NCI-H1930 (cell line): ENCODE measurements at places on chromosomes 1 and 21.
A peak's percentile ranks its signal among the peaks of the same experiment; 100 is the strongest.

DNA sequence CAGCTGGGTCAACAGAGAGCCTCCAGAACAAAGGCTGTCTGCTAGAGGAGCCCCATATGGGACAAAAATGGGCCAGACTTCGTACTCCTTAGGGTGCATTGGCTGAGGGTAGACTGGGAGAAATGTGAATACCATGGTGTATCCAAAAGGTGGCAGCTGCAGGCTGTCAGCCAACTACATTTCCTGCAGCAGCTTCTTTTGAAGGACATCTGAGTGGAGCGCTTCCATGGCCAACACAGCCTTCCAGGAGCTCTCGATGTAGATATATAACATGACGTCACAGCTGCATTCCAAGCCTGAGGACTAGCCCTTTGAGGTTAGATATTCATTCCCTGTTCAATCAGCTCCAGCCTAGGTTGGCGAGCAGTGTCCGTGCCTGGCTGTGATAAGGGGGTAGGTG, 107.7 kb downstream of the MAB21L3 start:
- DNase-seq, result no peak

GRCh38 chr1:17865912-17866739, 111.0 kb downstream of the ACTL8 start:
- no peak for DNase-seq

- no peak for DNase-seq
Observed at GRCh38 chr1:10057343-10057742, 24.6 kb downstream of the UBE4B start.

DNA sequence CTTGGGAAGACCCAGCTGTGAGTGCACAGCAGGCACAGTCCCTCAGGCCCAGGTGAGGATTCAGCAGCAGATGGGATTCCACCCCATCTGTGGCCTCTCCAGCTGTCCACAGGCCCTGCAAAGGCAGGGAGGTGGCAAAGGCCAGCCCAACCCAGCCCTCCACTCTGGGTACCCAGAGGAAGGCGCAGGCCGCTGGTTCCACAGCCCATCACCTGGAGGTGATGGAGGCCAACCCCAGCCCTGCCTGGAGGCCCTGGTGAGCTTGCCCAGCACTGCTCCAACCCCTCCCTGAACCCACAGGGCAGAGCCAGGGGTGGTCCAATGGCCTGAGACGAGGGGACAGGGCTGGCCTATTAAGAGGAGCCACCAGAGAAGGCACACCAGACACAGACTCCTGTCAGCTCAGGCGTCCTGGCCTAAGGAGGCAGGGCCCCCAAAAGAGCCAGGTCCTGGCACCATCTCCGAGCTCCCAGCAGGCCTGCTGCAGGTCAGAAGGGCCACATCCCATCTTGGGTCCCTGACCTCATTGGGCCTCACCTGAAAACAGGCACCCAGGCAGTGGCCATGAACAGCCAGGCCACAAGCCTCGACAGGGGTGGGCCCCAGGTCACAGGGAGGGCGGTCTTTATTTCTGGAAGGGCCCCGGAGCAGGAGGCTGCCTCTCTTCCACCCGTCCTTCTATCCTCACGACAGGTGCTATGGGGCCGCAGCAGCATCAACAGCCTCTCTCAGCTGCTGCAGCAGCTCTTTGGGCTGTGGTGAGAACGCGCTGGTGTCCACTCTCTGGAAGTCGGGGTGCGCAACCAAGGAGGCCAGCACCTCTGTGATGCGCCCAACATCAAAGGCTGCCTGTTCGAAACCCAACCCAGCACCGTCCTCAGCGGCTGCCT, 3.2 kb downstream of the JMJD4 start:
- no peak for DNase-seq

DNA sequence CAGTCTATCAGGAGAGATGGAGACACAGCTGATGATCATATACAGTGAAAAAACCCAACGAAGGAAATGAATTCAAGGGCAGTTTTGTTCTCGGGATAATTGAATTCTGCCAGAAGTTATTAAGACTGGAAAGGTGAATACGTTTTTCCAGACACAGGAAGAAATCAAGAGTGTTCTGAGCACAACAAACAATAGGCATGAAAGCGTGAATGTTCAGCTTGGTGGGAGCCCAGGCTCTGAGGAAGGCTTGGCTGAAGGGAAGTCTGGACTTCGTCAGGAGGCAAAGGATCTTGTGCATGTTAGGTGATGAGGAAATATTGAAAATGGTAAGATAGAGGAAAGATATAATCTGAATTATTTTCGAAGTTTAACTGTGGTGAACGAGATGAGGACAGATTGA, 50.4 kb downstream of the CYYR1 start:
- DNase-seq, result no peak

- DNase-seq, result peak; percentile 24
Observed at GRCh38 chr21:25441835-25442234, 165.4 kb downstream of the MRPL39 start.

DNA sequence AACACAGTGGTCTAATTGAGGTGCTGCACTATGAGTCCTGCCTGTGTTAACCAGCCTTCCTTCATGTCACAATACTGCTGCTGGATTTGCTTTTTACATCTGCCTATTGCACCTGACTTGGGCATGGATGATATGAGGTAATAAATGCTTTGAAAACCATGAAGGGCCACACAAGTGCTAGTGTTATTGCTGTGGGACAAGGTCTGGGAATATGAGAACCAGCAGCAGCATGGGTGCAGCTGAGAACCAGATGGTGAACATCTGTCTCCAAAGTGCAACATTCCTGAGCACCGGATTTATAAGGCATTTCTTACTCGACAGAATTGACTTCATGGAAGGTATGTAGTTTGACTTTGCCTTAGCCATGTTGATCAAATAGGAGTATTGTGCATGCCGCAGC, 16.6 kb downstream of the TRIM45 start:
- DNase-seq, result no peak

- DNase-seq, result no peak
Observed at GRCh38 chr21:42037943-42038342, 27.8 kb upstream of the ZBTB21 start.

- no peak for DNase-seq
Observed at GRCh38 chr1:19814244-19814661, 830 bp downstream of the RNF186 start.

DNA sequence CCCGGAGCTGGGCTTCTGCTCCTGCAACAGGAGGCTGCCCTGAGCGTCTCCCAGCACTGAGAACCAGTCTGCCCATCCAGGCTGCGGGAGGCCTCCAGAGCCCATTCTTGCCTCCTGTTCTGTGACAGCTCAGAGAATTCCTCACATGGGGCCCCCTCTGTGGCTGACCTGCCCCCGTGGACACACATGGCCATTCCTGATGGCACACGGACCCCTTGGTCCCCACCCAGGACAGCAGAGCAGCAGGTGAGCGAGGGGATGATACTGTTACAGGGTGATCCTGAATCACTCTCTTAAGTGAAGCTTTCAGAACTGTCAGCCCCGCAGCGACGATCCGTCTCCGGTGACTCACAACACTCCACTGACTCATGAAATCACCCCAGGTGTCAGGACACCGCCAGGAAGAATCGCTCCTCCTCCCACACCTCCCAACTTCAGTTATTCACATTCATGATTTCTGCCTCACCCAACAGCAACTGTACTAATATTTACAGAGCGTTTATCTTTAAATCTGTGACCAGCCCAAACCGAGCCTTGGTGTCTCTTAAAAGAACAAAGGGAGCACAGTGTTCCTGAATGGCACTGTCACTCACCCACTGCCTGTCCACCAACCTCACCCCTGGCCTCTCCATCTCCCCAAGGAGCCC, 22.5 kb downstream of the CHD5 start:
- DNase-seq, result no peak

DNA sequence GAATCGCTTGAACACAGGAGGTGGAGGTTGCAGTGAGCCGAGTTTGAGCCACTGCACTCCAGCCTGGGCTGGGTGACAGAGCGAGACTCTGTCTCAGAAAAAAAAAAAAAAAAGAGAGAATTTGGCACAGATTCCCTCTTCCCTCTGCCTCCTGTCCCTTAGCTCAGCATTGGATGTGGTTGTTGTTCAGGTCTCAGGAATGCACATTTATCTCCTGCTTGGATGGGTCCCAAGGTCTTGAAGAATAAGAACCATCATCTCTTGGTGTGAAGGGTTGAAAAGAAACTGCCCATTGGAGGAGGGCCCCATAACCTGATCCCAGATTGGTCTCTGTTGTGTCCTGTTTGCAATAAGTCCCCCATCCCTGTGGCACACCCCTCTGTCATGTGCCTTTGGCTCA, 34.9 kb downstream of the UBIAD1 start:
- DNase-seq, result no peak

DNA sequence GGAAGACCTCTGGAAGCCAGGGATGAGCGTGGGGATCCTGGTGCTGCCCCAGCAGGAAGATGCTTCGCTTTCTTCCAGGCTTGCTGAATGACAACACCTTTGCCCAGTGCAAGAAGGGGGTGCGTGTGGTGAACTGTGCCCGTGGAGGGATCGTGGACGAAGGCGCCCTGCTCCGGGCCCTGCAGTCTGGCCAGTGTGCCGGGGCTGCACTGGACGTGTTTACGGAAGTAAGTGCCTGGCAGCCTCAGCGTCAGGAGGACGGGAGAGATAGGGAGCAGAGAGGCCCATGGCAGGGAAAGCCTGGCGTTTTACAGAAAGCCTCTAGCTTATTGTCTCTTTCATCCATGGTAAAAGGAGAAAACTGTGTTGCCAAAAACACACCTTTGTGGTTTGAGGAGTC, 23.5 kb downstream of the PHGDH start:
- DNase-seq, result no peak

GRCh38 chr1:69511426-69512192, 56.1 kb upstream of the LRRC7 start:
- DNase-seq, result no peak

DNA sequence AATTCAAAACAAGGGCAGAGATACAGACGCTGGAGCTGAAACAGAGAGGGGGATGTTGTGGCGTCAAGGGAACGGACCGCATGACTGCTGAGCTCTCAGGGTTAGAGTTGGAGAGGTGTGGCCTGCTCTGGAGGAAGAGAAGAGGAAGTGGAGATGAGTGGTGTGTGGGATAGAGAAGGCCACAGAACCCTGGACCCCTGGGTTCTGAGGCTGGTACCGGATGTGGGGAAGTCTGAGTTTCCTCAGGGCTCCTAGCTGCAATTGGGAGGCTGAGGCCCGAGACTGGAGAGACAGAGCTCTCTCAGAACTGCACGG, 1.8 kb downstream of the BCAN start:
- DNase-seq, result no peak

GRCh38 chr1:34833711-34834110, 25.8 kb downstream of the SMIM12 start:
- no peak for DNase-seq

DNA sequence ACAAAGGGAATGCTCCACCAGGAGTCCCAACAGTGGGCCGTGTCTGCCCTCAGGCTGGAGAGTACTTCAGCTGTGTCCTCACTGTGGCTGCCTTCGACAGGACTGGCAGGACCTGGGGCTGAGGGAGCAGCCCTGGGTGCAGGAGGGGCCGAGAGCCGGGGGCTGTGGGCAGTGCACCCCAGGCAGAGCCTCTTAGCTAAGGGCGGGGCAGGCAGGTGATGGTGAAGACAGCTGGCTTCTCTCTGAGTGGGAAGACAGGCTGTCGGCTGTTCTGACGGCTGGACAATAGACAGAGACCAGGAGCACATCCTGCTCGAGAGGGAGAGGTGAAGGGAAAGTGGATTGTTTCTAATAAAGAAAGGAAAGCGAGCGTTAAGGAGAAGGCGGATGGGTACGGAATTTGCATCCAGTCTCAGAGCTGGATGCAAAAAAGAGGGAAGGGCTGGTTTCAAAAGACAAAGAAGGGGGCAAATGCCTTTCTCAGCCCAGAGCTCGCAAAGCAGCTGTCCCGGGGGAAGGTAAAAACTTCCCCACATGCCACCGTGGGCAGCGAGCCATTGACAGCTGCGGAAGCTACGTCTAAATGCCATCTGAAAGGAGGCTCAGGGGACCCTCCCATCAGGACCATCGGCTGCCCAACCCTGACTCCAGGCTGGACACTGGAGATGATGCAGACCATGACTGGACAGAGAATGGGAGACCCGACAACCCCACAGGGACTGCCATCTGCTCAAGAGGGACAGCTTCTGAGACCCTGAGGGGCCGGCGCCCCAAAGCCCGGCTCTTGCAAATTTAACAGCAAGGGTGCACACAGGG, 92.0 kb downstream of the STUM start:
- no peak for DNase-seq

- DNase-seq, result no peak
Observed at GRCh38 chr1:233625510-233625981, 11.6 kb downstream of the KCNK1 start.

DNA sequence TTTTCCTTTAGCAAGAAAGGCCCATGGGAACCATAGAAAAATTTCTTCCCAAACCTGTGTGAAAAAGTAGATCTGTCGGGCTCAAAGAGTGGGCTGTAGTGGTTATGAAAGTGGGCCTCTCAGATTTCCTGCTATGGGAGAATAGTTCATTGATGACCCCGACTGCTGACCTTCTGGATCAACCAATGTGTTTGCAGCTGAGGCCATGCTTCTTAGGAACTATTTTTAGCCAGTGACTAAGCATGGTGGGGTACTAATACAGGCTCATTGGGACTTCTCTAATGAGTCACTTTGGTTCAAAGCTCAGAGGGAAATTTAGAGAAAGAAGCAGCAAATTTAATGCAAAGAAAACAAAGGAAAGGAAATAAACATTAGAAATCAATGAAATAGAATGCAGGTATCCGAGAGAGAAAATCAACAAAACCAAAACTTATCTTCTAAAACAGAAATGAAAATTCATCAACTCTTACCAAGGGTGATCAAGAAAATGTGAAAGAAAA, 12.6 kb upstream of the PSMA5 start:
- no peak for DNase-seq

DNA sequence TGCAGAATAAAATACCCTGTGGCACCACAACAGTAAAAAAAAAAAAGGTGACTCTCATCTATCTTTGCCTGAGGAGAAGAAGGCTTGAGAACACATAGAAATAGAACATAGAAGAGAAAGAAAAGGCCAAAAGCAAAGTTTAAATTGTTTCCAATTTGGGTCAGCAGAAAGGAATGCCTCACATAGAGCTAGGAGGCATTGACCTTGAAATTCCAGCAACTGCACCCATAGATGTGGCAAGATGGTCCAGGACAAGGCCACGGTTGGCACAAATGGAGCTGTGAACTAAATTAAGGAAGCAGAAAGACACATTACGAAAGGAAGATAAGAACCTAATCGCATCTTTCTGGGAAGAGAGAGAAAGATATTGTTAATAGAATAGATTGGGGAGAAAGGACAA, 588.3 kb downstream of the LMO4 start:
- DNase-seq, result no peak

- no peak for DNase-seq
Observed at GRCh38 chr1:42484382-42484781, 21.3 kb downstream of the CCDC30 start.

DNA sequence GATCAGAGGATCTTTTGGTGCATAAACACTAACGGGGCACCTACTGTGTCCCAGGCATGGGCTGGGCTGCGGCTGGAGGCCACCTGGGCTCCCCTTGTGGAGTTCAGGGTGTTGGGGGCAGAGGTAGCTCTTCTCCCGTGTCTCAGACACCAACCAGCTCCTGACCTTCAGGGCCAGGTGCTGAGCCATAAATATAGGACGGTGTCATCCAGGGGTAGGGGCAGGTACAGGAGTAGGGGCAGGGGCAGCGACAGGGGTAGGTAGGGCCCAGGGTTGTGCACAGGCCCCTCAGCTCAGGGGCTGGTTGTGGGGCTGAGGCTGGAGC, 18.0 kb upstream of the LRRC3 start:
- DNase-seq, result no peak
